Activated CD4-positive, alpha-beta T cell treated with anti-CD3 and anti-CD28 coated beads, Interleukin-2, amount 50 U/mL, for 4 hours (primary cell): ENCODE measurements at places on chromosomes 16 and 17.

- DNase-seq: peak; percentile 29
These were observed 76.4 kb downstream of the KCNJ12 start for GRCh38 chr17:21452377-21453143.

GRCh38 chr16:77759821-77760220 lies 28.5 kb upstream of the VAT1L start:
- DNase-seq: no peak

DNA sequence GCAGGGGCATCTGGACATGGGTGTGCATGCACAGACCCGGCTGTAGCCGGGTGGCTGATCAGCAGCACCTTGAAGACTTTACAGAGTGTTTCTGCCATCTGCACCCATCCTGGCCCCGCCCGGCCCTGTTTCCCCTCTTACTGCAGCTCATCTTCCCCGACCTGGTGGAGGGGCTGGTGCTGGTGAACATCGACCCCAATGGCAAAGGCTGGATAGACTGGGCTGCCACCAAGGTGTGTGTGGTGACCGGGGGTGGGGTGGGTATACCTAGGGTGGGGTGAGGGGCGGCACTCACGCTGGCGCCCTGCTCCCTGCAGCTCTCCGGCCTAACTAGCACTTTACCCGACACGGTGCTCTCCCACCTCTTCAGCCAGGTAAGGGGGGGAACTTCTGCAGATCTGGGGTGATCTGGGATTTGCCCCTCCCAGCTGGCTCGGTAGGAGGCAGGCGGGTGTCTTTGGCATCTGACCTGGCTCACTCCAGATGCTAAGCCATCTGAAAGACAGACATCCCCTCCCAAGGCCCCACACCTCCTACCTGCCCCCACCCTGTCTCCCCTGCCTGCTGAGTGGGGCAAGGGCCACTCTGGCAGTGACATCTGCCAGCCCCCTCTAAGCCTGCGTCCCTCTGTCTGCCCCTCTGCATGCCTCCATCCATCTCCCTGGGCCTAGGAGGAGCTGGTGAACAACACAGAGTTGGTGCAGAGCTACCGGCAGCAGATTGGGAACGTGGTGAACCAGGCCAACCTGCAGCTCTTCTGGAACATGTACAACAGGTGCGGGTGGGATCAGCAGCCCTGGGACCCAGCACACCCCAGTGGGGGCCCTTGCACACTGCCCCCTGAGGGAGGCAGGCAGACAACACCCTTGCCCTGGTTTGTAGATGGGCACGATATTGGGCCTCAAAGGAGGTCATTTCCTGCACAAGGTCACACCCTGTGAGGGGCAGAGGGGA lies 6.6 kb downstream of the NDRG4 start:
- no peak for DNase-seq

GRCh38 chr16:80703131-80704071 lies 101.0 kb downstream of the CDYL2 start:
- no peak for DNase-seq

GRCh38 chr16:49566432-49566831 lies 192.8 kb downstream of the C16orf78 start:
- no peak for DNase-seq

DNA sequence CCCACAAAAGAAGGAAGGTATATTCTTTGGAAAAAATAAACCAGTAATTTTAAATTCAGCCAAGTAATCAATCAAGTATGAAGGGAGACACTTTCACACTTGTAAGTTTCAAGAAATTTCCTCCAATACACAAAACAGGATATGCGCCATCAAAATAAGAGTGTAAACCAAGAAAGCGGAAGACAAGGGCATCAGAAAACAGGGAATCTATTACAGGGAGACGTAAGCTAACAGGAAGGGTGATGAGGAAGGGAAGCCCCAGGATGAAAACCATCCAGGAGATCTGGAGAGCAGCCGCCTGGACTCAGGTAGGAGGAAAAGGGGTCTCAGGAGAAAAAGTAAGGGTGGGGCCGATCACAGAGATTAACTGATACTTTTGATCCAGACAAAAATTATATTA lies 31.8 kb upstream of the PITPNM3 start:
- DNase-seq: no peak
